Esophagus squamous epithelium (tissue), 5 donors: ENCODE measurements at places on chromosomes 5 and 9.

DNA sequence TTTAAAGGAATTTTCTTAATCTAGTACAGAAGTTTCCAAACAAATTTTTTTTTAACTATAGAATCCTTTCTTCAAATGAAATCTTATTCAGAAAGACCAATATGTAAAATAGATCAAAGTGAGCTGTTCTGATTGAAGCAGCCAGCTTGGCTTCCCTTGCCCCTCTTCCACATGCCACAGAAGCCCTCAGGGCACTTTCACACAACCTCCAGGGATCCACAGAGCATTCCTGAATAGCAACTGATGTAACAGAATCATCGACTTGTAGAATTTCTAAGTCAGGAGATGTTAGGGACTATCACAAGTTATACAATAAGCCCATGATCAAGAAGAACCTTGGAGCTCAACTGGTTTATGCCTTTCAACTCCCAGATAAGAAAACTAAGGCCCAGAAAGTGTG lies 427.8 kb upstream of the C9orf72 start:
- no peak for DNase-seq

DNA sequence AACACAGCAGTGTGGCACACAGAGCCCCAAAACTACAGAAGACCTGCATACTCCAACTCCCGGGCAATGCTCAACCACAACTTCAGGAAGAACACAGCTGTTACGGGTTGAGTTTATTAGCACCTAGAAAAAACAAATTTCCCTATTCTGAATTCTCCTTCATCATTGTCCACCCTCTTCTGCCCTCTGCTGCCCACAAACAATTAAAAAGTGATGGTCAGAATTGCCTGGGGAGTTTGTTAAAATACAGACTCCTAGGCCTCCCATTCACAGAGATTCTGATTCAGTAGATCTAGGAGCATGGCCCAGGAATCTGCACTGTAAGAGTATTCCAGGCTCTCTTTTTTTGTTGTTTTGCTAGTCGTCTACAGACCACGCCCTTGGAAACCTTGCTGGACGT lies 310.6 kb downstream of the NDUFS4 start:
- DNase-seq = no peak

GRCh38 chr9:18393340-18394130 lies 80.4 kb upstream of the ADAMTSL1 start:
- no peak for DNase-seq

- no peak for DNase-seq
Observed at GRCh38 chr5:75716715-75717081, 539 bp downstream of the POC5 start.
